Transverse colon (tissue), 4 donors: ENCODE measurements at places on chromosomes 4 and X. TPM values are rescaled to one million over a fixed set of nuclear protein-coding genes. Genes with fewer than 3 reads are reported as not detected.
A peak's percentile ranks its signal among the peaks of the same experiment; 100 is the strongest.

DNA sequence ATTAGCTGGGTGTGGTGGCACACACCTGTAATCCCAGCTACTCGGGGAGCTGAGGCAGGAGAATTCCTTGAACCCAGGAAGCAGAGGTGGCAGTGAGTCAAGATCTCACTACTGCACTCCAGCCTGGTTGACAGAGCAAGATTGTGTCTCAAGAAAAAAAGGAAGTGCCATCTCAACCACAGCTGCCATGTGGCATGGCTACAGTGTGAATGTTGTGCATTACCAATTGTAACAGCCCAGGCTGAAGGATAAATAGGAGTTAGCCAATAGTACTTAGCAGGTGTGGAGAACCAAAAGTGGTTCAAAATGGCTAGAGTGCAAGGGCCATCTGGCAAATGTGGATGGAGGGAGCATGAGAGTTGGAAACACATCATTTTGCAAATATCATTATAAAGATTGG lies 28.9 kb downstream of the SLC25A5 start:
- DNase-seq = no peak
- no peak overlapping the region for H3K4me3 ChIP-seq
- H3K4me1 ChIP-seq = peaks cover 13% of the 10 kb centered on the region
- peak overlapping the region; percentile 80 for H3K27ac ChIP-seq

DNA sequence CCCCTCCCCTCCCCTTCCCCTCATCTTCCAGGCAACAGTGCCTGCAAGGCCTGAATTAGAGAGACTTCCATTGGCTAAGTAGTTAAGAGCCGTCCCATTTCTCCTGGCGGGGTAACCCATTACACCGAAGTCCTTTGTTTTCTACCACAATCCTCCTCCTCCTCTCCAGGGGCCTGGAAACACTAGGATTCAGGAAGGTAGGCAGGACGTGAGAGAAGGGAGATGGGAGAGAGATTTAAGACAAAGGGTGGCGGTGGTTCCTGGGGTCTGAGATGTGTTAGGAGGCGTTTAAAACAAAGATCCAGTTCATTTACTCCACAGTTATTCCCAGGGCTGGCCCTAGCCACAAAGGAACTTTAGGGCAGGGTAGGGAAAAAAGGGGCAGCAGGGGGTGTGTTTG lies 28.0 kb downstream of the NYX start:
- no peak overlapping the region for H3K4me3 ChIP-seq
- H3K4me1 ChIP-seq = no peaks in the 10 kb centered on the region
- H3K27me3 ChIP-seq = no peaks in the 10 kb centered on the region

GRCh38 chrX:791479-792034 lies 161.0 kb downstream of the SHOX start:
- H3K4me1 ChIP-seq = no peaks in the 10 kb centered on the region
- DNase-seq = no peak
- H3K36me3 ChIP-seq = no peaks in the 10 kb centered on the region
- no peak overlapping the region for H3K27ac ChIP-seq
- peaks cover 14% of the 10 kb centered on the region for H3K27me3 ChIP-seq

DNA sequence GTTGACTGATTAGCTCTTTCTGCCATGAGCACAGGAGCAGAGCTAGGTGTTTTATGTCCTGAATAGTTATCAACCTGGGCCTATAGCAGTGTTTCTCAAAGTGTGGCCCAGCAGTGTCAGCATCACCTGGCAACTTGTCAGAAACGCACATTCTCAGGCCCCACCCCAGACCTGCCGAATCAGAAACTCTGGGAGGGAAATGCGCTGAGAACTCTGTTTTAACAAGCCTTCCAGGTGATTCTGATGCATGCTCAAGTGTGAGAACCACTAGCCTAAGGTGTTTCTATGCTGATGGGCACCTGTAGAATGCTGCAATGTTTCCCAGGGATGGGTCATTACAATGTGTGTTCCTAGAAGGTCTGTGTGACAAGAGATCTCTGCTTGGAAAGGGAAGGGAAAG lies 257.5 kb downstream of the MID1IP1 start:
- H3K36me3 ChIP-seq = no peaks in the 10 kb centered on the region
- H3K27me3 ChIP-seq = no peaks in the 10 kb centered on the region
- no peaks in the 10 kb centered on the region for H3K4me1 ChIP-seq
- DNase-seq = no peak
- H3K27ac ChIP-seq = no peak overlapping the region
- no peak overlapping the region for H3K4me3 ChIP-seq

DNA sequence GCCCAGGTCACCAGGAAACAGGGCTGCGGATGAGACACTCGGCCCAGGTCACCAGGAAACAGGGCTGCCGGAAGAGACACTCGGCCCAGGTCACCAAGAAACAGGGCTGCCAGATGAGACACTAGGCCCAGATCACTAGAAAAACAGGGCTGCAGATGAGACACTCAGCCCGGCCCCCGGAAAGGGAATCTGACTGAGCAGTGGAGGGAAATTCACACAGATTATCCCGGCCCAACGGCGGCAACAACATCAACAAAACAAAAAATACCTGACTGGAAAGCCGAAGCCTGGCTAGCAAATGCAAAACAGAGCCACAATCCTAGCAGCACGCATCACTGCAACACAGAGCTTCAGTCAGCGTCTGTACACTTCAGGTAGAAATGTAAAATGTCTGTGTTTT lies 20.7 kb downstream of the AFAP1 start:
- H3K4me3 ChIP-seq = no peak overlapping the region
- no peaks in the 10 kb centered on the region for H3K36me3 ChIP-seq
- peak overlapping the region; percentile 6 for H3K27ac ChIP-seq
- no peaks in the 10 kb centered on the region for H3K27me3 ChIP-seq
- H3K4me1 ChIP-seq = peaks cover 5% of the 10 kb centered on the region

DNA sequence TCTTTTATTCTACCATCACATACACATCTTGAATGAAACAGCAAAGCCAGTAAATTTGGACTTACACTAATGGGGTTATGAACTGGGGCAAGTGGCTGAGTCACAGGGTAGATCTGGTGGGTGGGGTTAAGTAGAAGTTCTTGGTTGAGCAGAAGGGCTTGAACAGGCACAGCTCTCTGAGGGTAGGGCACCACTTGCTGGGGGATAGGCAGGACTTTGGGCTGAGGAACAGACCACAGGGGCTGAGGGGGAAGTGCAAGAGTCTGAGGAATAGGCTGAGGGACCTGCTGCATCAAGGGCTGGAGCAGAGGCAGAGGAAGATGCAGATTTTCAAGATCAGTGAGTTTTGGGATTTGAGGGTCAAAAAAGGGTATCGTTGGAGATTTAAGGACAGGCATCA lies 8.3 kb downstream of the CSN2 start:
- H3K27ac ChIP-seq = no peak overlapping the region
- H3K4me1 ChIP-seq = no peaks in the 10 kb centered on the region
- no peaks in the 10 kb centered on the region for H3K27me3 ChIP-seq
- H3K36me3 ChIP-seq = no peaks in the 10 kb centered on the region

- H3K36me3 ChIP-seq = no peaks in the 10 kb centered on the region
- no peak overlapping the region for H3K4me3 ChIP-seq
- no peak overlapping the region for H3K27ac ChIP-seq
- no peak for DNase-seq
- no peaks in the 10 kb centered on the region for H3K4me1 ChIP-seq
- no peaks in the 10 kb centered on the region for H3K27me3 ChIP-seq
Measured at GRCh38 chrX:112254896-112255295, 172.3 kb upstream of the TRPC5 start.

Gene SYP
- 1.1 TPM for total RNA-seq

Gene PLAC8
- 569 TPM for total RNA-seq

DNA sequence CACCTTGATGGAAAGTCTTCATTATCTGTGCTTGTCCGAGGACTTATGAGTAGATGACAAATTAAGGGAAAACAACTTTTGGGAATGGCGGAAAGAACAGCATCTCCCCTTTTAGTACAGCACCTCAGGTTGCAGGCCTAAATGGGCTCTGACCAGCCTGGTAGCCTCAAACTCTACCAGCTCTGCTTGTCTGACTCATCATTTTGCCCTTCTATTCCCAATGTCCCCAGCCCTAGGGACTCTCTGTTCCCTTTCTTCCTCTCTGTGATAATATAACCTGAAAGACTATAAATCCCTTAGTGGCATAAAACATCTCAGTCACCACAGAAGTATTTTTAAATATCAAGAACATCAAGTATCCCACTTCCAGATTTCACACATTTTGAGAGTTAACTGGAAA lies 121.9 kb downstream of the THOC2 start:
- no peak for DNase-seq
- H3K27me3 ChIP-seq = no peaks in the 10 kb centered on the region
- H3K4me1 ChIP-seq = no peaks in the 10 kb centered on the region
- H3K36me3 ChIP-seq = no peaks in the 10 kb centered on the region
- H3K27ac ChIP-seq = no peak overlapping the region
- no peak overlapping the region for H3K4me3 ChIP-seq

DNA sequence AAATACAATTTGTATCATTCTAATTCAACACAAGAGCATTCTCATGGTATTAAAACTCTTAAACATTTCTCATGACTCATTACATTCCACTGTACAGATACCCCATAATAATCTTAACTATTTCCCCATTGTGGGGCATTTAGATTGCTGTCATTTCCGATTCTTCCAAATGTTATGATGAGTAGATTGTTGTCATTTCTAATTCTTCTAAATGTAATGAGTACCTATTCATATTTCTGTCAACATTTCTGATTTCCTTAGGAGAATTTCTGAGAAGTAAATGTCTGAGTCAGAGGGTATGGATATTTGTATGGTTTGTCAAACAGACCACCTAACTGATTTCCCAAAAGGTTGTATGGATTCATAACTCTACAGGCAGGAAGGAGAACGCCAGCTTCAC lies 8.3 kb downstream of the S100G start:
- no peak overlapping the region for H3K27ac ChIP-seq
- no peak for DNase-seq
- H3K36me3 ChIP-seq = no peaks in the 10 kb centered on the region
- no peaks in the 10 kb centered on the region for H3K4me1 ChIP-seq

GRCh38 chr4:44351069-44351468 lies 97.5 kb downstream of the KCTD8 start:
- no peak overlapping the region for H3K27ac ChIP-seq
- DNase-seq = no peak
- no peak overlapping the region for H3K4me3 ChIP-seq
- H3K4me1 ChIP-seq = no peaks in the 10 kb centered on the region
- H3K27me3 ChIP-seq = no peaks in the 10 kb centered on the region

- H3K4me1 ChIP-seq = peaks cover 6% of the 10 kb centered on the region
- peak; percentile 29 for DNase-seq
- no peak overlapping the region for H3K27ac ChIP-seq
Measured at GRCh38 chr4:87848622-87849351, 16.0 kb downstream of the MEPE start.

Gene PLAC1
- not detected for total RNA-seq

Gene SUPT20HL1
- total RNA-seq = 0.14 TPM

- no peaks in the 10 kb centered on the region for H3K36me3 ChIP-seq
- H3K27me3 ChIP-seq = no peaks in the 10 kb centered on the region
- DNase-seq = no peak
- H3K27ac ChIP-seq = no peak overlapping the region
- no peaks in the 10 kb centered on the region for H3K4me1 ChIP-seq
Measured at GRCh38 chr4:122047456-122048425, 95.9 kb upstream of the TRPC3 start.

DNA sequence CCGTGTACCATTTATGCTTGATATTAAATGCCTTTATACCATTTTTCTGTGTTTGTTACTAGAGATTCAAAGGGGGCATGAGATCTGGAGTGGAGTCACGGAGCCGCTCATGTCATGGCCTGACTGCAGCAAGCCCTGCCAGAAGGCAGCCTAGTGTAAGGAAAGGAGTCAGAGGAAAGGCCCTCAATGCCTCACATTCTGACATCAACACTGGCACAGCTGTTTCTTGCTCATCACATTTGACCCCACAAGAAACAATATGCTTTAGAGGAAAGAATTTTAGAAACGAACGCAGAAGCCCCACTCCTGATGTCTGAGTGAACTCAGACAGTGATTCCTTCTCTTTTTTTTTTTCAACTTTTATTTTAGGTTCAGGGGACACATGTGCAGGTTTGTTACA lies 322.4 kb upstream of the CPEB2 start:
- H3K36me3 ChIP-seq = no peaks in the 10 kb centered on the region
- H3K27ac ChIP-seq = no peak overlapping the region
- no peak overlapping the region for H3K4me3 ChIP-seq
- no peaks in the 10 kb centered on the region for H3K4me1 ChIP-seq
- no peak for DNase-seq
- H3K27me3 ChIP-seq = no peaks in the 10 kb centered on the region

Gene HELQ
- total RNA-seq = 2.6 TPM

- no peak overlapping the region for H3K27ac ChIP-seq
- no peaks in the 10 kb centered on the region for H3K36me3 ChIP-seq
- no peak for DNase-seq
- H3K4me1 ChIP-seq = no peaks in the 10 kb centered on the region
Measured at GRCh38 chrX:111831343-111831742, 44.6 kb upstream of the TRPC5OS start.

Gene ASB12
- total RNA-seq = not detected

DNA sequence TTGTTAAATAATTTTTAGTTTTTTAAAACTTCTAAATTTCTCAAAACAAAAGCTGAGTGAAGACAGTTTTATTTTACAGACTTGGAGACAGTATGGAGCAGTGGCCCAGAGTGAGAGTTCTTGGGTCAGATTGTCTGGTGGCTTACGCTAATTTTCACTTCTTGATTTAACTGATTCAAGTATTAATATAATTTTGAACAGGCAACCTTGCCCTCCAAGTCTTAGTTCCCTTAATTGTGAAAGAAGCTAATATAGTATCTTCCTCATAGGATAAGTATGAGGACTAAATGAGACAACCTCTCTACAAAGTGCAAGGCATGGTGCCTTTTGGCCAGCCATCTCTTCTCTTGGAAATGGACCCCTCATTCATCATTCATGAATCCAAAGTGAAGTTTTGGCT lies 25.4 kb downstream of the ATP7A start:
- no peak overlapping the region for H3K27ac ChIP-seq
- no peaks in the 10 kb centered on the region for H3K4me1 ChIP-seq
- H3K27me3 ChIP-seq = no peaks in the 10 kb centered on the region

- H3K4me1 ChIP-seq = no peaks in the 10 kb centered on the region
- no peak overlapping the region for H3K27ac ChIP-seq
- no peak overlapping the region for H3K4me3 ChIP-seq
Measured at GRCh38 chrX:63330681-63331080, 20.5 kb downstream of the SPIN4 start.
